ENCODE measurements at places on chromosomes 7 and 10.
A peak's percentile ranks its signal among the peaks of the same experiment; 100 is the strongest.

GRCh38 chr10:101839416-101840063 lies 4.1 kb downstream of the KCNIP2 start:
- no peak for DNase-seq

DNA sequence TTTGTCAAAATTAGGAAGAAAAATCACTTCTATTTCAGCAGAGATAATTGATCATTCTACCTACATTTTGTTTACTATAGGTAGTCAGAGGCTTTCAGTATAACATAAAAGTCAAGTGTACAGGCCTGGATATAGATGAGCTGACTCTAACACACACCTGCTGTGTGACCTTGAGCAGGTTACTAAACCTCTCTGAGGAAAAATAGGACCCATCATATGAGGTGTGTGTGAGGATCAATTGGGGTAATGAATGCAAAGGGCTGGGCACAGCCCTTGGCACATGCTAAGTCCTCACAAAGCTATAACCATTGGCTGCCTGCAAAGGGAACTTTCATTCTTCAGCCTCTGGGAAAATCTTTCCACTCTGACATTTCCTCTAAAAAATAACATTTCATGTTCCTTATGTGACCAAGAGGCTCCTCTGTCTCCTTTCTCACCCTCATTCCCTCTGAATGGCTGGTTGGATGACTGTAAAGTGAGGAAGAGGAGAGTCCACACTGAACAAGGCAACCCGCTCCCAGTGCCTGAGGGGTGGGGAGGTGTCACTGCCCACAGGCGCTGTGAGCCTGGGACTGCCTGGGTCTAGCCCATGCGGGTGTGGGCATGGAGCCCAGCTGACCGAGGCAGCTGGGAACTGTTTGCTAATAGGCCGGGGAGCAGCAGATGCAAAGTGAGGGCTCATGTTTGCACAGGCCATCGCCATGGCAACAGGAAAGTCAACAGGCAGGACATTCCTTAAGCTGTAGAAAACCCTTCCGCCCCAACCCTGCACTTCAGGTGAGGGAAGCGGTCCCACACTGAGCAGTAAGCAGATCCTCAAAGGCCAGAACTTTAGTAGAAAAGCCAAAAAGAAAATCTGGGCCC lies 36.8 kb downstream of the MYOF start:
- peak; percentile 26 for DNase-seq

- DNase-seq, result no peak
These were observed 12.9 kb upstream of the HOXA2 start for GRCh38 chr7:27115221-27116026.

GRCh38 chr10:12742771-12743170 lies 258.7 kb downstream of the CCDC3 start:
- no peak for DNase-seq

DNA sequence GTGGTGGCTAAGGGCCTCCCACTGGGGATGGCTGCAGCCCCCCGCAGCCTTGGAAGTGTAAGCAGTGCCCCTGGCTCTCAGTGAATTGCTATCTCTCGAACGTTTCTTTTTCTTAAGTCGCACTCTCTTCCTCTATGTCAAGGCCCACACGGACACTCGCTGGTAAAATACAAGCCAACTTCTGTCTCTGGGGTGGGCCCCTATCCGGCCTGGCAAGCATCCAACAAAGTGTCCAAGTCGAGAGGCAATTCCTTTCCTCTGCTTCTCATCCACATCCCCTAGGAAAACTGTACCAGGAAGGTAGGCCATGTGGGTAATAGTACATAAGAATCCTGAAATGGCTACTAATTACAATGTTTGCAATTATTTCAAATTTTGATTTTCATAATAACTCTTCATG lies 194.9 kb upstream of the MGMT start:
- DNase-seq, result no peak

- DNase-seq, result no peak
These were observed 369.5 kb downstream of the PHF14 start for GRCh38 chr7:11343136-11343535.

GRCh38 chr7:105399043-105399725 lies 10.5 kb upstream of the SRPK2 start:
- peak; percentile 41 for DNase-seq

DNA sequence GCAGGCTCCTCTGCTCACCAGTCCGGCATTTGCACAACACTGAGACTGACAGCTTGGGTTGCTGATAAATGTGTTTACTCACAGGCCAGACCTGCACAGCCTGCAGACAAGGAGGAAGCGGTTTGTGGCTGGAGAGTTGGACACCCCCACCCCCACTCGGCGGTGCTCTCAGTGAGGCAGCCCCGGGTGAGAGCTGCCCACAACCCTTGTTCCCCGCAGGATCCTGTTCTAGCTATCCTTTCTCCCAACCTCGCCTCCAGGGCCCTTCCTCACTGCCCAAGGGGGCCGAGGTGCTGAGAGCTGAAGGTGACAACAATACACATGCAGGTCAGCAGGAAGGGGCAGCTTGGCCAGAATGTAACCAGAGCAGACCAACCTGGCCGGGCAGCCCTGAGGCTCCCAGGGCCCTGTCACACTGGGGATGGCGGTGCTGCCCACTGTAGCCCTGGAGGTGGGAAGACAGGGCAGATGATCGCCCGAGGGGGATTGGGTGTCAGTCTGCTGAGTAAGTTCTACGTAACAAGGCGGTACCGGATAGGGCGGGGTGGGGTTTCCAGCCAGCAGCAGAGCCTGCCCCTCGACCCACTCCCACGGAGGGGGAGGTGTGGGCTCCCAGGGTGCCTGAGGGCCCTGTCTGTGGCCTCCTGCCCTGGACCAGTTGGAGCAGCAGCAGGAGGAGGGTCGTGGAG lies 2.1 kb upstream of the ADAM8 start:
- no peak for DNase-seq

DNA sequence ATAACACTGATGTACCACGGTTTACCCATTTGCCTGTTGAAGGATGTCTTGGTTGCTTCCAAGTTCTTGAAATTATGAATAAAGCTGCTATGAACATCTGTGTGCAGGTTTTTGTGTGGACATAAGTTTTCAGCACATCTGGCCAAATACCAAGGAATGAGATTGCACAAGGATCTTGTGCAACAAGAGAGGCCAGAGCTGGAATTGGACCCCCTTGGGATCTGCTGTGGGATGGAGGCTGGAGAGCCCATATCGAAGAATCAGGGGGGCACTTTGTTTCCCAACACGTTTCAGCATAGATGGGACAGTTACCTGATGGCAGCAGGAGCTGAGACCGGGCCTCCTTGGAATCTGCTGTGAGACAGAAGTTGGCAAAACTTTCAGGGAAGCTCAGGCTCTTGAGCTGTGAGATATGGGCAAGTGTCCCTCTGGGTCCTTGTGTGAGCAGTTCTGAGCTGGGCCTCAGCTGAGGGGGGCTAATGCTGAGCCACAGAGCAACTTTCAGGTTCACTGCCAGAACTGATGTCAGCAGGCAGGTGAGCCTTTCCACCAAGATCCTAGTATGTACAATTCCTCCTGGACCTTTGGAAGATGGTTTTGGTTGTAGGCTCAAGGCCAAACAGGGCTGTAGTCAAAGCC lies 115.2 kb upstream of the RAB18 start:
- no peak for DNase-seq

DNA sequence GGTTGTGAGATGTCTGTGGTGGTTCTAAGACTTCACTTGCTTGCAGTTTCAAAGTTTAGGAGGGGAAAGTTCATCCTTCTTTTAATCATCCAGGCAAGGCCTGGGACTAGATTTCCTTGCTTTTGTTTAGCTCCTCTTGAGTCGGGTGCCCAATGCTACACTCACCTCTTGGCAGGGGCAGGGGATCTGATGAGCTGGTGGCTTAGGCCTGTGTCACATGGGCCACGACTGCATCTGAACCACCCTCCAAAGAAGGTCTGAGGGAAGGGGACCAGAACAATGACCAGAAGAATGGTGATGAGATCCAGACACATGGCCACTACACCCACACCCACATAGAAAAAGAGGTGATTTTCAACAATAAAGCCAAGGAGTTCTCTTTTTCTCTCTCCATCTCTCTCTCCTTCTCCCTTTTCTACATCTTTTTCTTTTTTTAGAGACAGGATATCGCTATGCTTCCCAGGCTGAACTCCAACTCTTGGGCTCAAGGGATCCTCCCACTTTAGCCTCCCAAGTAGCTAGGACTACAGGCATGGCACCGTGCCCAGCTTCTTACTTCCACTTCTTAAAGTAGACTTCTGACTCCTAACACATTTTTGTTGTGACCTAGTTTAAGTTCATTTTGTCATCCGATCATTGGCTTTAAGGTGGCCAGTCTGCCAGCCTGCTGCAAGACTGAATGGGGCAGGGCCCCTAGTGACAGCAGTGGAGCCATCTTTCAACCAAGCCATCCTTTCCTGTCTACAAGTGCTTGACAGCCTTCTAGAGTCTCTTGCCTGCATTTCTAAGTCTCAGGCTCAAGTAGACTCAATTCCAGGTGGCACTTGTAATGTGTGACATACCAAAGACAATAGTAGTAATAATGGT lies 350.9 kb downstream of the RNLS start:
- DNase-seq, result no peak

GRCh38 chr10:75335191-75335590 lies 66.4 kb downstream of the ZNF503 start:
- peak; percentile 31 for DNase-seq

- DNase-seq, result no peak
These were observed 21.2 kb downstream of the FIGNL1 start for GRCh38 chr7:50428911-50429310.

- DNase-seq, result no peak
These were observed 91.1 kb upstream of the DNAJB12 start for GRCh38 chr10:72445851-72446250.

GRCh38 chr7:148921189-148921588 lies 37.1 kb upstream of the EZH2 start:
- DNase-seq, result no peak

DNA sequence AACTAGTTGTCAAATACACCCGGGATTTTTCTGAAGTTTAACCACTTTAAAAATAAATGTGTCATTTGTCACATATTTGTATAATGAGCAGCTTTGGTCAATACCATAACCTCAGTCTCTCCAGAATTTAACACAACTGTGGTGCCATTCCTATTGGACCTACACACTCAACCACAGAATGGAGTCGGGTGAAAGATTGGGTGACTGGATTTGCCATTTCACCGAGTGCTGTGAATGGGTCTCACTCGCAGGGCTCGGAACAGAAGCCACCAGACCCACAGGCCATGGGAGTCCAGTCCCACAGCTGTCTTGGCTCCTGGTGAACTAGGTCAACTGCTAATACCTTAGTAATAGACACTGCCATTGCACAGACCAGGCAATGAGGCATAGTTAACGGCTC lies 298.4 kb downstream of the CCDC3 start:
- no peak for DNase-seq

GRCh38 chr10:122460891-122461293 lies 461 bp upstream of the HTRA1 start:
- no peak for DNase-seq

- DNase-seq, result no peak
These were observed 81.3 kb downstream of the GRID1 start for GRCh38 chr10:86285136-86285790.

- DNase-seq, result no peak
These were observed 31.3 kb downstream of the ARHGAP19 start for GRCh38 chr10:97261183-97261582.

DNA sequence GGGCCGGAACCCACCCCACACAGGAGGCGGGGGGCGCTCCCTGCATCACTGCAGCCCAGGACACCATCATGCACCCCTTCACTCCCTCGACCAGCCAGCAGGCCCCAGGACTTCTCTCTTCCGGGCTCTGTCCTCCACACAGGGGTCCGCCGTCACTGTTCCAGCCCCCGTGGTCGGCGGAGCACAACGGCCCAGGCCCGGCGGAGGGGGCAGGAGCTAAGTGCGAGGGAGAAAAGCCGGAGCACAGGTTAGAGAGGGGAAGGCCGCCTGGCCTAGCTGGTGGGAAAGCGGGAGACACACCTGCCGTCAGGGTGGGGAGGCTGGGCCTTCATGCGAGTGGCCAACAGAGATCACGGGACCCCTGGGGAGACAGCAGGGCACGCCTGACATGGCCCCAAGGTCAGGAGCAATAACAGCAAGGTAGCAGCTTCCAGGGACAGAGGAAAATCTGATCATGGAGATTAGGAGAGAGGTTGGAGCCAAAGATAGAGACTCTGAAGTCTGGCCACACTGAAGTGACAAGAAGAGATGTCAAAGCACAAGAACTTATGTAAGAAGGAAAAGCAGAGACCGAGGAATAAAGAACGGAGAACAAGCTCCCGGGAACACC lies 151.1 kb downstream of the MAD1L1 start:
- DNase-seq, result no peak

- peak; percentile 43 for DNase-seq
These were observed 13.1 kb downstream of the UNC5B start for GRCh38 chr10:71225291-71226058.

DNA sequence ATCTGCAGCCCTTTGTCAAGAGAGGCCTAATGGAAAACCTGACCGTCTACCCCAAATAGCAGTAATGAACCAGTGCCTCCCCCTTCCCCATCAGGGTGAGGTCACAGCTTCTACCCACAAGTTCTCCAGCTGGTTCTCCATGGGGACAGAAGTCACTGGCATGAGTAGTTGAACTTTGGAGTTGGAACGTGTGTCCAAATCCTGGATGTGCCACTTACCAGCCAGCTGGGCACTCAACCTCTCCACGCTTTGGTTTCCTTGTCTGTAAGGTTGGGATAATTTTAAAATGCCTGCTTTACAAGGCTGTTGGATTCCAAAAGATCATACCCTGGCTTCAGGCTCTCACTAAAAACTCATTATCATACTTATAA lies 25.6 kb downstream of the PRLHR start:
- no peak for DNase-seq

Data from NCI-H1694 (cell line).